ENCODE measurements at places on chromosomes 5 and 9. TPM values are rescaled to one million over a fixed set of nuclear protein-coding genes. Genes with fewer than 3 reads are reported as not detected.

ACOT12 gene
- not detected for total RNA-seq

GRCh38 chr9:137493364-137494103, 34.4 kb upstream of the NSMF start:
- DNase-seq, result no peak

- DNase-seq, result no peak
Observed at GRCh38 chr9:70517926-70518610, 103.6 kb upstream of the KLF9 start.

BRINP1 gene
- total RNA-seq, result 0.93 TPM

SLC25A25 gene
- 16.1 TPM for total RNA-seq

DNA sequence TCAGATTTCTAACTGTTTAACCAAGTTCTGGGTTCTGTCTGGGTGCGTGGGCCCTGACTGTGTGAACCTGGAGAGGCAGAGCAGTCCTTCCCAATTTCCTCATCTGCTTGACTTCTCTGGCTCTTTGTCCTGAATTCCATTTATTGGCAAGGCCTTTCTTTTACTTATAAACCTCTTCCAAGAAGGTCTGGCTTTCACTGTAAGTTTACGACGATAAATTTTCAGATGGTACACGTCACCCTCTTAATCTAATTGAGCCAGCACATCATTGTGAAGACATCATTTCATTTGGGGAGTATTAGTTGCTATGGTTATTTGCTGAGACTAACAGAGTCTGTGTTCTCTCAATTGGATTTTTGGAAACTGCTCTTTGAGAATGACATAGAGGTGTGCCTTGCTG, 92.4 kb downstream of the ARHGAP26 start:
- DNase-seq, result peak; percentile 44

GRCh38 chr5:133866903-133867245, 101.6 kb downstream of the C5orf15 start:
- no peak for DNase-seq

- DNase-seq, result peak; percentile 50
Observed at GRCh38 chr5:79762929-79763328, 73.3 kb downstream of the CMYA5 start.

KCNN2 gene
- 19.0 TPM for total RNA-seq

DNA sequence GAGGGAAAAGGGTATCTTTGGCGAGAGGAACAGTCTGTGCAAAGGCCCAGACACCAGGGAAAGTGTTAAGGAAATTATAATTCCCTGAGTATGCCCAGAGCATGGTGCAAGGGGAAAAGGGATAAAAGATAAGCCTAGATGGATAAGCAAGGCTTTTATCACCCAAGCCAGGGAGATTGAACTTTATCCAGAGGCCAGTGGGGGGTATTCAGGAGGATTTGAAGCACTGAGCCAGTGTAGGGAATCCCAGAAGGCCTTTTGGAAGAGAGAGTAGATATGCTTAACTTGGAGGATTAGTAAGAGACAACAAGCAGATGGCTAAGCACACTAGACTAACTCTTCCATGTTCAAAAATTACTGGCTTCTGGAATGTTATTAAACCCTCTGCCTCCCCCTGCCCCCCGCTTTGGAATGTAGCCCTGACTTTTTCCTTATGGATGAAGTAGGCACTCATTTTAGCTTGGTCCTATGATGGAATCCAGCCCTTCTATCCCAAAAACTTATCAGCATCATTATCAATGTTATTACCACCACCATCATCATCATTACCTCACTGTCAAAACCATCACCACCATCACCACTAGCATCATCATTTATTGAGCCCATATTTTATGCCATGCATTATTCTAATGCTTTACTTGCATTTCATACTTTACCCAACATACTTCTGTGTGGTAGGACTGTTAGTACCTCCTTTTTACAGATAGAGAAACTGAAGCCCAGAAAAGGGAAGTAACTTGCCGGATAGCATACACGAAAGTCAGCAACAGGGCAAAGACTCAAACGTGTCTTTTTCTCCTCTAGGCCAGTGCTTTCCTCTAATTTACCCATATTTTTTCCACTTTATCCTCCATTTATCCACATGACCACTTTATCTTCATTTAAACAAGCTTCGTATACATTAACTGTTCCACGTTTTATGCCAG, 237.0 kb downstream of the PAPPA start:
- DNase-seq, result no peak

FOXD4L6 gene
- total RNA-seq, result not detected

DNA sequence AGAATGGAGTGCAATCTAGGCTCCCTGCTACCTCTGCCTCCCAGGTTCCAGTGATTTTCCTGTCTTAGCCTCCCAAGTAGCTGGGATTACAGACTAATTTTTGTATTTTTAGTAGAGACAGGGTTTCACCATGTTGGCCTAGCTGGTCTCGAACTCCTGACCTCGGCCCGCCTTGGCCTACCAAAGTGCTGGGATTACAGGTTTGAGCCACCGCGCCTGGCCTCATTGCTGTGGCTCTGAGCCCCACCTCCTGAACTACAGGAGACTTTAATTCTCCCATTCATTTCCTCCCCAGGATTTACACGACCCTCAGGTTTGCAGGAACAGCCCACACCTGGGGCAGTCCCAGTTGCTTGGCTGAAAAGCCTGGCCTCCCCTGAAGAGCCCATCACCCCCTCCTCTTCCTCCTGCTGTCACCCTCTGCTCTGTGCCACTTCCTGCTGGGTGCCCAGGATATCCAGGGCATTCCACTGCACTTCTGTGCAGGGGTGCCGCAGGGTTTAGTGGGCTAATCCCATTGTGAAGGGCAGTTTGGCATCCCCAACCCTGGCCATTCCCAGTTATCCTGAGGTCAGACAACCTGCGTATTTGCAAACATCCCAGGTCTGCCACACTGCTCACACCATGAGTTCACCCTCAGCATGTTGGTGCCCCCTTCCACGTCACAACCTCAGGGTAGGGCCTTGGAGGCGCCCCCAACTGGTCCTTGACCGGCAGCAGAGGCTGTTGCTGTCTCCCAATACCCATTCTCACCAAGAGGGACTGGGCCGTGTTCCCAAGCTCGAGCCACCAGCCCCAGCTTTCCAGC, 265.0 kb upstream of the IRX4 start:
- no peak for DNase-seq

GRCh38 chr9:129021091-129021490, 7.0 kb downstream of the SH3GLB2 start:
- no peak for DNase-seq

- DNase-seq, result no peak
Observed at GRCh38 chr9:127450243-127450760, 904 bp downstream of the RPL12 start.
